Activated CD8-positive, alpha-beta memory T cell treated with anti-CD3 and anti-CD28 coated beads, Interleukin-2, amount 10 ng/mL, durations not matched to agents 7 days and 5 days (primary cell): ENCODE measurements at places on chromosomes 13 and 19. TPM values are rescaled to one million over a fixed set of nuclear protein-coding genes. Genes with fewer than 3 reads are reported as not detected.

DNA sequence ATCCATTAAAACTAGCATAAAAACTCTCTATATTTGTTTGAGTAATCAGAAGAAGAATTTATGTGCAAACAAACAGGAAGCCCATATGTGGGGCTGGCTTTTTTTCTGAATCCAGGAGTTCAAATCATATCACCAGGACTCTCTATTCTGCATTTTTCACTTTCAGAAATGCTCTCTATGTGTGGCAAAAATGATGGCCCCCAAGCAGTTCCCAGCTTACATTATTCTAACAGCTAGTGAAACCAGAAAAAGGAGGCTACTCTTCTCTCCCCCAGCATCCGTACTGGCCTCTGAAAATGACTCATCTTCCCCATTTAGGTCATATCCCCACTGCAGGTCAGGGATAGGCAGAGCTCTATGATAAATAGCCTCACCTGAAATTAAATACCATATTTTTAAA lies 20.4 kb downstream of the RBM26 start:
- DNase-seq, result peak; percentile 69

- no peak for DNase-seq
Observed at GRCh38 chr19:7993560-7993959, 11.9 kb downstream of the ELAVL1 start.

DNA sequence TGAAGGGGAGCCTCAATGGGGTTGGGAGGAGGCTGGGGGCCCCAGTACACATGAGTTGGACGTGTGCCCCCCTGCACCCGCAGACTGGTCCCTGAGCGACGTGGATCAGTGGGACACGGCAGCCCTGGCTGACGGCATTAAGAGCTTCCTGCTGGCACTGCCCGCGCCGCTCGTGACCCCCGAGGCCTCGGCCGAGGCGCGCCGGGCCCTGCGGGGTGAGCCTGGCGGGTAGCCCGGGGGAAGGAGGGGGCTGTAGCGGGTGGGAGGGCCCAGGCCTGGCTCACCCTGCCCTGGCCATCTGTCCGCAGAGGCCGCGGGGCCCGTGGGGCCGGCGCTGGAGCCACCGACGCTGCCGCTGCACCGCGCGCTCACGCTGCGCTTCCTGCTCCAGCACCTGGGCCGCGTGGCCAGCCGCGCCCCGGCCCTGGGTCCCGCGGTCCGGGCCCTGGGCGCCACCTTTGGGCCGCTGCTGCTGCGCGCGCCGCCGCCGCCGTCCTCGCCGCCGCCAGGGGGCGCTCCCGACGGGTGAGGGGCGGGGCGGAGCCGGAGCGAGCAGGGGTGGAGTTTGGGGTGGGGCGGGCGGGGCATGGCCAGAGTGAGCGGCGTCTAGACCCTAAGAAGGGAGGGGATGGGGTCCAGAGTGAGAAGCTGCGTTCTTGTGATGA lies 8.1 kb downstream of the PIK3R2 start:
- peak; percentile 81 for DNase-seq

DNA sequence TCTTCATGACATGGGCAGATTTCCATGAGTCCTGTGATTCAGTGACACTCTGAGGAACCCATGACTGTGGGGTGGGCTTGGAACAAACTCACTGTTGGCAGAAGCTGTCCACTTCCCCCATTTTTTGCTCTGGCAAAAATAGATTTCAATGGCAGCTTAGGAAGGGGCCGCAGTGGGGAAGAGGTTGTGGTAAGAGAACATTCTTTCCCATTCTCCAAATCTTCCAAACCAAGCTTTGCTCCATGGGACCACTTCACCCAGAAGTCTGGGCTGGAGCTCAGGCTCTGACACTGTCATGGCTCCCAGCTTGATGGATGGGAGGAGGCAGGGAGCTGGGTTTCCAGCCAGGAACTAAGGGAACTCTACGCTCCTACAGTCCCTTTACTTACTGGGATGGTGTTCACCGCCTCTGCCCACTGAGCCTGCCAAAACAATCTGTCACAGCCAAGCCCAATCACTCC lies 24.9 kb upstream of the MEDAG start:
- DNase-seq, result no peak

DNA sequence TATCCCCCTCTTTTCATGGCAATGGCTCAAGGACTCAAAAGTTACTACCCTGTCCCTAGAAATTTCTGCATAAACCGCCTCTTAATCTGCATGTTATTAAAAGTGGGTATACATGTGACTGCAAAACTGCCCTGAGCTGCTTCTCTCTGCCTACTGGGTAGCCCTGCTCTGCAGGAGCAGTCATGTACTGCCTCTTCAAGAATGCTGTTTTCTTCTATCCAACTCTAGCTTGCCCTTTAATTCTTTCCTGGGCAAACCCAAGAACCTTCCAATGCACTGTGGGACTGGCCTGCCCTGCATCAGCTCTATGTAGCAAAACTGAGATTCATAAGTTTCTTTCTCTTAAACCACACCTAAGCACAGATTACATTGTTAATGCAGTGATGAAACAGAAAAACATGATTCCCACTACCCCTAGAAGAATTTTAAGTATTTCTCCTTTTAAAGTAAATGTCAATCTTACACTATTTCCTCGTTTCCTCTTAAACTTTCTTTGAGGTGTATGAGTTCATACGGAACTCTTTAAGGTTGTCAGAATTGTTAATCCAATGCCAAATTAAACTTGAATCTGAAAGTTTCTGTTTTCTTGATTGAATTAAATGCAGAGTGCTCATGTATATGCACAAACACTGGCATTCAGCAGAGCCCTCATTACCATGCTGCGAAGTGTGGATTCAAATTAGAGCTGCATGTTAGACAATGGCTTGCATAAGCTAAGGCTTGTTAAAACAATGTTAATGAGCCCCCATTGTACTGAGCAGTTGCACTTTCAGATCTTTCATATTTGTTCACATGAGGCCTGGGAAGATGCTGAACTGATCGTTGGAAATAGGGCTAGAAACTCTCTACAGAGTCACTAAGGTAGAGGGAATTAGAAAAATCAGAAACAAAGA lies 669.9 kb upstream of the PCDH20 start:
- DNase-seq, result no peak

- no peak for DNase-seq
Observed at GRCh38 chr19:46303322-46303690, 6.5 kb downstream of the HIF3A start.

GRCh38 chr13:30816736-30817135 lies 81.4 kb downstream of the ALOX5AP start:
- DNase-seq, result no peak

GRCh38 chr19:40807147-40808020 lies 8.4 kb downstream of the EGLN2 start:
- no peak for DNase-seq

- DNase-seq, result no peak
Observed at GRCh38 chr13:51317262-51317661, 22.2 kb upstream of the SERPINE3 start.

DNA sequence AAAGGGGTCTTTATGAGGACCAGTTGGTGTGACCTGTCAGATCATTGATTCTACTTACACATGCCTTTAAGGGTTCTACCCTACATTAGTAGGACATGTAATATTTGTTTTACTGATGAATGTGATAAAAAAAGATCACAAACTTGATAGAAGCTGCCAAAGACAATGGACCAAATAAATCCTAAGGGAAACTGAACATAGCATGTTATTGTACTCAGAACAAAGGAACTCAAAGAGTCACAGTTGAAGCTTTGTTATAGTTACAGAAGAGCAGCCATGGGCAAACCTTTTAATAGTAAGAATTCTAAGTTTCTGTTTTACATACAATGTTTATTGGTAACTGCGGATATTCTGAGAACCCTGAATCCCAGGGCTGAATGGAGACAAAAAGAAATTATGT lies 780.1 kb downstream of the SLITRK6 start:
- DNase-seq, result no peak

DNA sequence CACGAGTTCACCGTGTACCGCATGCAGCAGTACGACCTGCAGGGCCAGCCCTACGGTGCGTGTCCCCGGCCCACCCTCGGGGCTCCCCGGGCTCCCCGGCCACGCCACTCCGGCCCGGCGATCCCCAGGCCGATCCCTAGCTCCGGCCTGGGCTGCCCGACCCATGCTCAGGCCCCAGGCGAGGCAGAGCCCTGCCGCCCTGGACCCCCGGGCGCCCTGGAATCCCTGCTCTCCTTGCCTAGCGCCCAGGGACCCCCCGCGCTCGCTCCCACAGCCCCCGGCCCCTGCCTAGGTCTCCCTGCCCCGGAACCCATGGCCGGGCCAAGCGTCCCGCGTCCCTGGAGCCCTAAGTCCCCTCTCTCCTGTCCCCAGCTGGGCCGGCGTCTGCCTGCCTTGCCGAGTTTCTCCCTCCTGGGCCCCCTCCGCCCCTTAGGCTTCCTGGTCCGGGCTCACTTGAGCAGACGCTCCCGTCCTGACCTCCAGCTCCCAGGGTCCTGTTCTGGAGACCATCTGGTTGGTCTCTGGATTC lies 494 bp downstream of the NCLN start:
- DNase-seq, result no peak

GRCh38 chr19:2711172-2711874 lies 8.8 kb upstream of the GNG7 start:
- no peak for DNase-seq

GRCh38 chr13:110338441-110339101 lies 31.5 kb downstream of the COL4A2 start:
- no peak for DNase-seq

- no peak for DNase-seq
Observed at GRCh38 chr19:1551068-1552040, 16.8 kb downstream of the MEX3D start.

DNA sequence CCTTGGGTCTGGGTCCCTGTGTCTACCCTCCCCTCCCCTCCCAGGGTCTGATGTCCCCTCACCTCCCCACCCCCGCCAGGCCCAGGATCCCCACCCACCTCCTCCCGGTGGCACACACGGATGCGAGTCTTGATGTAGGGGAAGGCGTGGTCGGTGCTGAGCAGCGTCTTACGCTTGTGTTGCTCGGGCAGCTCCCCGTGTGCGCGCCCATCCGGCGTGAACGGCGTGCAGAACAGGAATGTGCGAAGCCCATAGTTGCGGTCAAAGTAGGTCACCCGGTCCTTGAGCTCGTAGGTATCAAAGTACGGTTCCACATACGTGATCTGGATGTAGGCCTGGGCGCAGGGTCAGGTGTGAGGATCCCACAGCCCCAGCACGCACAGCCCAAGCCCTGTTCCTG lies 4.4 kb upstream of the KANK2 start:
- DNase-seq, result no peak

GRCh38 chr19:47099576-47100050 lies 14.0 kb downstream of the ZC3H4 start:
- DNase-seq, result no peak

DNA sequence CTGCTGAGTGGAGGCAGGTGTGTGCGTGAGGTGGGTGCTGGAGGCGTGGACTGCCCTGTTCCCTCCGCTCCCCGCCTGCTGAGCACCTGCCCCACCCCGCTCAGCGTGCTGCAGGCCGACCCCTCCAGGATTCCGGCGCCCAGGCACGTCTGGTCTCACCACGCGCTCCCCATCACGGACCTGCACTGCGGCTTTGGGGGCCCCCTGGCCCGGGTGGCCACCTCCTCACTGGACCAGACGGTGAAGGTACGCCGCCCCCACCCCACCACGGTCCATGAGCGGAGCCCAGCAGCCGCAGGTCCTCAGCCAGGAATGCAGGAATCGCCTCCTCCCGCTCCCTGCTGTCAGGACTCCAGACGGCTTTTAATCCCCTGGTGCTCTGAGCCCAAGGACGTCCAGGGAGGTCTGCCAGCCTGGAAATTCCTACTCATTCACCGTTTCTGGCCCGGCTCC lies 6.0 kb downstream of the WDR18 start:
- DNase-seq, result no peak

DNA sequence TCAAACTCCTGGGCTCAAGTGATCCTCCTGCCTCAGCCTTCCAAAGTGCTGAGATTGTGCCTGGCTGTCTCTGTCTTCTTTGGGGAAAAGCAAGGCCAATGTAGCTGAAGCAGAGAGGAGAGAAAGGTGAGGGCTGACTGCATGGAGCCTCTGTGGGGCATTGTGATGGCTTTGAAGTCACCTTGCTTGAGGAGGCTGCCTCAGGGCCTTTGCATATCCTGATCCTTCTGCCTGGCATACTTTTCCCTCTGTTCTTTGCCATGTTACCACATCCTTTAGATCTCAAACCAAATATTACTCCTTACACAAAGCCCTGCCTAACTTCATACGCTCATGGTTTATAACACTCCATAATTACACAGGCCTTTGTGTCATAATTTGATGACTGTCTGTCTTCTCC lies 9.4 kb upstream of the PPP5C start:
- DNase-seq, result no peak

DNA sequence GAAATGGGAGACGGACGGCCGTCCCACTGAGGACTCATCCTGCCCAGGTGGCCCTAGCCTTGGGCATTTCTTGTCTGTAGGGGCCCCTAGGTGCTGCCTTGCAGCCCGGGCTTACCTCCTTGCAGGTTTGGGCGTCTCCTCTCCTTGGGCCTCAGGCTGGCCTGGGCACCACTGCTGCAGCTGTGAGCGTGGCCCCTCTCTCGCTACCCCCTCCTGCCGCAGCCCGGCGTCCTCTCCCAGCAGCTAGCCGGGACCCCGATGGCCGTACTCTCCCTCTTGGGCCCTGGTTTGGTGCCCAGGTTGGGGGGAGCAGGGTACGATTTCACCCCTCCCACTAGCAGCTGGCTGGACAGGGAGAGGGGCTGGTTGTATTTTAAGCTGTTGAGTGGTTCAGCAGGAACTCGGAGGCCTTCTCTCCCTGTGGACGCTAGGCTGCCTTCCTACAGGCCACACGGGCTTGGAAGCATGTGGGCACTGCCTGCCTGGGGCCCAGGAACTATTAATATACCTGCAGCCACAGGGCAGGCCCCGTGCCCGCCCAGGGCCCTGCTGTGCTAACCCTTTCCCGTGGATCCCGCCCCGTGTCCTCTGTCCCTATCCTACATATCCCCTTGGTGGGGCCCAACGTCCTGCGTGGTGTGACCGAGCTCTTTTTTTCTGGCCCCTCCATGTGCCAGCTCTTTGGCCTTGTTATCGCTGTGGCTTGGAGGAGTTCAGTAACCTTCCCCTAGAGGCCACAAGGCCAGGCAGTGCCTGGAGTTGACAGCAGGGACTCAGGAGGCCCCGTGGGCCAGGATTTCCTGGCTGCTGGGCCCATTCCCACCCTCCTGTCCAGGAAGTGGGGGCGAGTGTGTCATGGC lies 11.7 kb downstream of the NDUFB7 start:
- DNase-seq, result no peak

DNA sequence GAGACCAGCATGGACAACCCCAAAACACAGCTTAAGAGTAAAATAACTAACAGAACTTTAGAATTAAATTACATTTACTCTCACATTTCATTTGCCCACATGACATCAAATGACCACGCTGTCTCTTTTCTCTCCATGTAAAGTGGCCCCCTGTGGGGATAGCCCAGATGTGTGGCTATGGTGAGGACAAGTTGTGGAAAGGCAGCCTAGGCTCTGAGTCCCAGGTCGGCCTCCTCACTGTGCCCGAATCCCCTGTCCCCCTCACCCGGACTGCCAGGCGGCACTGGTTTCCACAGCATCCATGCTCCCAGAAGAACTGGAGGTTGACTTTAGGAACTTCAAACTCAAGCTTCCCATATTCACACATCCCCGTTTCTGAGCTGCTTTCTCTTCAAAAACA lies 111.8 kb upstream of the UQCRFS1 start:
- DNase-seq, result no peak

The NHLRC3 gene
- 29.2 TPM for total RNA-seq

The GJA3 gene
- 0.76 TPM for total RNA-seq

The ZNF460 gene
- 55.2 TPM for total RNA-seq

The CBY2 gene
- not detected for total RNA-seq

The WDR88 gene
- total RNA-seq, result not detected

The SMAD9 gene
- not detected for total RNA-seq

The CEACAM1 gene
- 37.0 TPM for total RNA-seq

The CNN1 gene
- not detected for total RNA-seq

The FUT1 gene
- total RNA-seq, result 0.09 TPM

The MISP3 gene
- 1.4 TPM for total RNA-seq

The SYNE4 gene
- total RNA-seq, result 3.2 TPM

The MIR17HG gene
- 15.5 TPM for total RNA-seq

The BRSK1 gene
- total RNA-seq, result 6.9 TPM

The POGLUT2 gene
- 21.6 TPM for total RNA-seq

The AZU1 gene
- not detected for total RNA-seq
